IMR-90 (cell line): ENCODE measurements at places on chromosomes 16 and 17. TPM values are rescaled to one million over a fixed set of nuclear protein-coding genes. Genes with fewer than 3 reads are reported as not detected.

GRCh38 chr17:80318166-80318565, 57.5 kb downstream of the RNF213 start:
- DNase-seq, result no peak

GRCh38 chr16:81445966-81446906, 1.6 kb downstream of the CMIP start:
- DNase-seq, result peak; percentile 51

DNA sequence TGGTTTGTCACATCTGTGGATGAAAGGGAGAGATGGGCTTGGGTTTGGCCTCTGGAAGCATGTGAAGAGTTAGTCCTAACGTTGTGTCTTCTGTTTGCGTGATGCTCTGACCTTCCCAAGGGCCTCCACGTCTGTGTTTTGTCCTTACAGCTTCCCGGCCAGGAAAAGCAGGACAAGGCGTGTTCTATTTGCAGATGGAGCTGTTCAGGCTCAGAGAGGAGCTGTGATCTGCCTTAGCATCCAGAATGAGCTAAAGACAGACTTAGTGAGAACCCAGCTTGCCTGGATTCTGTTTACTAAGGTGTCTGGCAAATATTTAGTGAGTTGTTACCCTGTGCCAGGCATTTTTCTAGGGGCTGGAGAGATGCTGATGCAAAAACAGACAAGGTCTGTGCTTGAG, 282.1 kb downstream of the CBLN1 start:
- no peak for DNase-seq

DNA sequence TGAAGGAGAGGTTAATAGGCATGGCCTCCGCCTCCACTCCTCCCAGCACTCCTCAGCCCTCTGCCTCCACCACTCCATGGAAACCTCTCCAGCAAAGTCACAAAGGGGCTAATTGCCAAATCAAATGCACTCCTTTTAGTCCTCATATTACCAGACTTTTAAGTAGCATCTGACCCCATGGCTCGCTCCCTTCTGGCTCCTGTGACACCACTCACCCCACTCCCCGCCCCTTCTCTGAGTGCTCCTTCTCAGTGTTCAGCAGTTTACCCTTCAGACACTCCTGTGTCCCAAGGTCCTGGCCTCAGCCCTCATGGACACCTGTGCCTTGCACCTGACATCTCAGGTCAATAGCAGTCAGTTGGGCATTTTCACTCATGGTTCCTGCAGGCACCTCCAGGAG, 243.5 kb upstream of the CCL2 start:
- DNase-seq, result no peak

The TBC1D3K gene
- not detected in 2 replicates for total RNA-seq
